ENCODE measurements at places on chromosomes 12 and 14.

DNA sequence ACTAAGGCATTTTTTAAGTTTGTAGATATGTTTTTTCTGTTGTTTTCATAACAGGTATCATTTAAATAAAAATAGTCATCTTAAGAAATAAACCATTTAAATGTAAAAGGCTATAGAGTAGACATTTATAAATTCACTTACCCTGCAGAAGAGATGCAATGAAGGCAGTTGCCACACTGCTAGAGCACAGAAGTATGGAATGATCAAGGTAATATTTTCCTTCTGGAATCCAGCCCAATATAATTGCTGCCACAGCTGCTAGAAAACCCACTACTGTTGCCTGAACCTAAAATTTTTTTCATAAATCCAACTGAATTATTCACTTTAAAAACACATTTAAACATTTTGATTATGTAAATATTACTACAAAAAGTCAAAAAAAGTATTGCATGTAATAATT, 69.2 kb downstream of the SLC41A2 start:
- DNase-seq, result no peak

GRCh38 chr14:56131004-56131864, 13.0 kb downstream of the PELI2 start:
- DNase-seq, result no peak

DNA sequence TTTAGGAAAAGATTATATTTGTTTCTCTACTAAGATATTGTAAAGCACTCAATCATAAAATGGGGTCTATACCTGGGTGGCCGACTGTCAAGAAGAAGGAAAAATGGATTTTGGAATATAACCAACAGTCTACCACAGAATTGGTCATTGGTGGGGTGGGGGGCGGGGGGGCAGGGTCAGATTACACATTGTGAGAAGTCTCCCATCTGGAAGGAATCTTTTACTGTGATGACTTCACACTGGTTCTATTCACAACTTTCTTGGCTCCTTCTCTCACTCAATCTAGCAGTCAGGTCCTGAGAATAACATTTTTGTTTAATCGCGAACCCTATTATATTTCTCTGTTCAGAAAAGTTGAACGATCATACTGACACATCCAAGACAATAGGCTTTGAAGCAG, 8.7 kb upstream of the CLEC4E start:
- DNase-seq, result no peak

DNA sequence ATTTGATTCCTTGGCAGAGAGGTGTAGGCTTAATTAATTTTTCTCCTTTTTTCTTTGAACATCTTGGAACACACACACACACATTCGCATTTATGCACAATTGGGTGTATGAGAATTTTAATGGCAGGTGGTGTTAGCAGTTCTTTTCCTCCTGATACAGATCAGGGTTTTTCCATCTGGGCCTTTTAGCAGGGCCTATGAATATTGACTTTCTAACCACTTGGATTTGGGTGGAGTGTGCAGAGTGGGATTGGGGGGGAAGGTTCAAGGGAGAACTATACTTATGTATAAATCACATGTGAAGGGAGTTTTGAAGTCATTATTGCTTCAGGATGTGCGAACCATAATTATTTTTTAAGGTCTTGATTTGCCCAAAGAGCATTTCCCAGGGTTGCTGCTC, 28.9 kb downstream of the NTF3 start:
- no peak for DNase-seq

DNA sequence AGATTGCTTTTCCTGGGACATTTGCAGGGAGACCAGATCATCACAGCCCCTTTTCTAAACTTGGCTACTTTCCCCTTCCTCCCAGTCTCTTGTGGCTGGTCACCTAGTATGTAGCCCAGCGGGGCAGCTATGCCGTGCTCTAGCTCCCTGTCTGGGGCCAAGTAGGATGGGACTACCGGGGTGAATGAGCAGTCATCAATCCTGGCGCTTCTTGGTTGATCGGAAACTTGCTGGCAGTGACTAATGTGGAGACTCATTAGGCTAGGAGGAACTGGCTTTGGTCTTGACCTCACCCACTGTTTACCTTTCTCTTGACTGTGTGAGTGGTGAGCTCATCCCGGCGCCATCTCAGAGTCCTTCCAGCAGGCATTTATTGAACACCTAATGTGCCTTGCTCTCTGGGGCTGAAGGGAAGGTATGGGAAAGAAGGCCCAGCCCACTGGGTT, 15.9 kb downstream of the PLEKHG3 start:
- no peak for DNase-seq

DNA sequence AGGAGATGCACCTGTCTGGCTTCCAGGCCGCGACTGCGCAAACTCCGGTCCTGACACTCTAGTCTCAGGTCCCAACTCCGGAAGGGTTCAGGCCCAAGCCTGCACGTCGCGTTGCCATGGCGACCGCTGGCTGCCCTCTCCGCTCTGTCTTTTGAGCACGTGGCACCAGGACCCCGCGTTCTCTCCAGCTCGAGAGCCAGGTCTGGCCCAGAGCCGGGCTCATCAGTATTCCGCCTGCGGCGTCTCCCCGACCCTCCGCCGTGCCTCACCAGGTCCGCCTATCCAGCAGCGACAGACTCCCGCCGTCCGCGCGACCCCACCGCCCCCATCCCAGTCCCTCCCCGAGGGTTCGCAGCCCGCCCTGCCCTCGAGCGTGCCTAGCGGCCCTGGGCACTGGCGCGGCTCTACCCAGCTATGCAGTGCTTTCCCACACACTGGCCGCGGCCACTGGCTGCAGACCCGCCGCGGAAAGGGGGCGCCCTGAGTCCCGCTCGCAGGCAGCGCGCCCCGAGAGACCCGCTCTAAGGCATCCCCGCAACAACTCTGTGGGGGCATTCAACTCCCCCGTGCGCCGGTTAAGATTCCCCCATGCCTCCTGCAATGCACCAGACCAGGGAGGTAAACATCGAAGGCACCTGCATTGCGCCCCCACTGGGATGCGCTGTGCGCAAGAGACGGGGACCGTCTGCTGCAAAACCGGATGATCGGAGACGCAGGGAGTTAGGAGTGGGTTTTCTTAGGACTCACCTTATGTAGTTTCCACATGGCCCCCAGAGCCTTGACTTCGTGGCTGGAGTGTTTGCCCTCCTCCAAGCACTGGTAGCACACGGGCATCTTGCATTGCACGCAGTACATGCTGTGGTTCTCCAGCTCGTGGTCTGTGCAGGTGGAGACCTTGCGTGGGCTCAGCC, 1.3 kb downstream of the TRIM9 start:
- DNase-seq, result peak; percentile 60

DNA sequence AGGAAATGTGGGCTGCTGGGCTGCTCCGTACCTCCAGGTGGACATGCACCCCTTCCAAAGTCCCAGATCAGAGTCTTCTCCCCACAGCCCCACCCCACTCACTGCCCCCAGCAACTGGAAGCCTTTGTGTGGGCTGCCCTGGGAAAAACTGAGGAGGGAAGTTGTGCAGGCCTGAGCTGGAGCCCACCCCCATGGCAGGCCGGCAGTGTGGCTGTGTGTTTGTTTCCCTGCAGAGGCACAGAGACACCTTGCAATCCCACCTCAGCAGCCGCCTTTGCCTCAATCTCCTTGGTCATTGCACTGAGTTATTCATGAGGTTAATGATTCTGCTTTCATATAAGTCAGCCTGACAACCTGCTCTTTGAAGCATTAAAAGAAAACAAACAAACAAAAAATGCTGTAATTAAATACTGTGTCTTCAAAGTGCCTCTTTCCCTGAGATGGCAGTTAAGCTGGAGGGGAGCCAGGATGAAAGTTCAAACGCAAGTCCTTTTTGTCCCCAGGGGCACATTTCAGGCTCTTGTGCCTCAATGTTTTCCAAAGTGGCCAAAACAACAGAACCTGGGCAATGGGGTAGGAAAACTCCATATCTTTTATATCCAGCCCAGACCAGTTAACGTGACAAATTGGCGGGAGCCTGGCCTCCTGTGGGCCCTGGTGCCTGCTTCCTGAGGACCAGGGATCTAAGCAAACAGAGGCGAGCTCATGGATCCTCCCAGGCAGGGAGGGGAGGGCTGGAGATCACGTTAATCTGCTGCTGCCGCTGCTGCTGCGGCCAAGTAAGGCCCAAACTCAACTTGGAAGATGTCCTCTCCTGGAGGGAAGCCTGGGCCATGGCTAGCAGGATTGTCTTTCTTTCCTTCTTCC, 51.9 kb upstream of the TSPAN11 start:
- DNase-seq, result no peak

DNA sequence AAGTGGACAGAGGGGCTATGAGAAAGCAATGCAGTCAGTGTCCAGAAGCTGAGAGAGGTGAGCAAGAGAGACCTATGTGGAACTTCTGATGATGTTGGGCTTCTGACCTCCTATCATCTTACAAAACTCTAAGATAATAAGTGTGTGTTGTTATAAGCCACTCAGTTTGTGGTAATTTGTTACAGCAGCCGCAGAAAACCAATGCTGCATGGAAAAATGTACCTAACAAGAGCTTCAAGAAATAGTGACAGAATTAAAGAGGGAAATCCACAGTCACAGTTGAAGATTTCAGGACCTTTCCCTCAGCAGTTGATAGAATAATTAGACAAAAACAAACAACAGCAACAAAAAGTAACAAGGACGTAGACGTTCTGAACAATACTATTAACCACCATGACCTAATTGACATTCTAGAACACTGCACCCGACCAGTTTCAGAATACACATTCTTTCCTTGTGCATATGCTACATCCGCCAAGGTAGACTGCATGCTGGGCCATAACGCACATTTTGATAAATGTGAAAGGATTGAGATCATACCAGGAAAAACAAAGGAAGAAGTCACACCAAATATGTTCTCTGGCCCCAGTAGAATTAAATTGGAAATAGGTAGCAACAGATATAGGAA, 1.8 kb upstream of the EVL start:
- DNase-seq, result no peak

DNA sequence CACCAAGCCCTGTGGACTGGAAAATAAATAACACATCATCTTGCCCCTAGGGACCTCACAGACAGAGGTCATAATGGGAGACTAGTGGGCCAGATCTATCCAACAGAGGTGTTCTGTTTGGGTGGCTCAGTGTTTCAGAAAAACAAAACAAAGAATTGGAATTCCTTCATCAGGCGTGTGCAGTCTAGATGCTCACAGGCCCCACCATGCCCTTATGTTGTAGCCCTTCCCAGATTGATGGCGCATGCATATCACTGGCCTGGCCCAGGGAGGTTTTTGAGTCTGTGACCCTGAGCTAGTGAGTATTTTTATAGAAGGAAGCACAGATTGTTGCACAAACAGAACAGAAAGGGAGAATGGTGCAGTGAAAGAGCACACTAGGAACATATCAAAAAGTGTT, 859.6 kb downstream of the BCL11B start:
- no peak for DNase-seq

GRCh38 chr12:121330692-121331091, 21.5 kb downstream of the ANAPC5 start:
- DNase-seq, result no peak

- DNase-seq, result no peak
Measured at GRCh38 chr12:94768398-94769046, 118.2 kb upstream of the TMCC3 start.

GRCh38 chr14:45727133-45727532, 474.1 kb upstream of the MIS18BP1 start:
- no peak for DNase-seq

- no peak for DNase-seq
Measured at GRCh38 chr12:115491511-115492250, 785.8 kb downstream of the MED13L start.

DNA sequence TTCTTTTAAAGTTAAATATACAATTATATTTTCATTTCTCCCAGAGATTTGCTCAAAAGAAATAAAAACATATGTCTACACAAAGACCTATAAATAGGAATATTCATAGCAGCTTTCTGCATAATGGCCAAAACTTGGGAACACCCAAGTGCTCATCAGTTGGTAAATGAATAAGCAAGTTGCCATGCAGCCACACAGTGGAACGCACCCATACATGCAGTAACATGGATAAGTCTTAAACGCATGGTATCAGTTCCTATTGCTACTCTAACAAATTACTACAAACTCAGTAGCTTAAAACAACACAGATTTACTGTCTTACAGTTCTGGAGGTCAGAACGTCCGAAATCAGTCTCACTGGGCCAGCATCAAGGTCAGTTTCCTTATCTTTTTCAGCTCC, 78.5 kb downstream of the DPF3 start:
- DNase-seq, result no peak

GRCh38 chr12:129903956-129904829, at the start of gene TMEM132D:
TMEM132D (minus strand) TSS chr12:129904025.
- DNase-seq, result no peak

DNA sequence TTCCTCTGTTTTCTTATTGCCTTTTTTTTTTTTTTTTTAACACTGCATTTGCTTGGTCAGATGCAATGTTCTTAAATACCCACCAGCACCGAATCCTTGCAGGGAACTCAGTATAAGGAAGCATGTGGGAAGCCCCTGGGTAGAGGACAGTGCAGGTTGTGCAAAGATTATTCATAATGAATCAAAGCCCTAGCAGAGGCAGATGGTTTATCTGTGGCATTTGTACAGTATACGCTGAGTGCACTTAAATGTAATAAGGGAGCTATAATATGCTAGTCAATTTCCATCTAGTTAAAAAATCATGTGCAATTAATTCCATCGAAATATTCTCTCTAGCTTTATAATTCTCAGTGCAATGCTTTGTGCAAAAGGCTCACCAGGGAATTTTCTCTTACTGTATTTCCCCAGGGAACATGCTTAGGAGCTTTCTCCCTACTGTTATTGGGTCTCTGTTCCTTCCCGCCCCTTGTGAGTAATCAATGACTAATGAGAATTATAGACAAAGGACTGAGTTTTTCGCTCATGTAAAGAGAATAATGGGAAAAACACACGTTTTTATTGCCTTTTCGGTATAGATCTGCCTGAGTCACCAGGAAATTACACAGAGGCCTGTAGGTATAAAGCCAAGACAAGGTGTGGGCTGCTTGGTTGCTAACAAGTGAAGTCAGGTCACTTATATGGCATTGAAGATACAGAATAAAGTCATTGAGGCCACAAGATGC, 1214.3 kb upstream of the TMEM132C start:
- no peak for DNase-seq

GRCh38 chr14:20539906-20540305, 20.9 kb downstream of the RNASE9 start:
- DNase-seq, result no peak

- DNase-seq, result no peak
Measured at GRCh38 chr14:63436286-63437098, 106.7 kb downstream of the PPP2R5E start.

GRCh38 chr12:107598906-107599305, 86.7 kb upstream of the PWP1 start:
- no peak for DNase-seq

- no peak for DNase-seq
Measured at GRCh38 chr14:72894623-72895378, 900 bp upstream of the DPF3 start.

GRCh38 chr12:85814071-85814470, 22.1 kb downstream of the RASSF9 start:
- DNase-seq, result no peak

All from activated naive CD4-positive, alpha-beta T cell treated with anti-CD3 and anti-CD28 coated beads, Interleukin-2, amount 50 U/mL, for 16 hours (primary cell).